Midbrain (tissue), 1 donor: ENCODE measurements at places on chromosomes 16 and 17.

DNA sequence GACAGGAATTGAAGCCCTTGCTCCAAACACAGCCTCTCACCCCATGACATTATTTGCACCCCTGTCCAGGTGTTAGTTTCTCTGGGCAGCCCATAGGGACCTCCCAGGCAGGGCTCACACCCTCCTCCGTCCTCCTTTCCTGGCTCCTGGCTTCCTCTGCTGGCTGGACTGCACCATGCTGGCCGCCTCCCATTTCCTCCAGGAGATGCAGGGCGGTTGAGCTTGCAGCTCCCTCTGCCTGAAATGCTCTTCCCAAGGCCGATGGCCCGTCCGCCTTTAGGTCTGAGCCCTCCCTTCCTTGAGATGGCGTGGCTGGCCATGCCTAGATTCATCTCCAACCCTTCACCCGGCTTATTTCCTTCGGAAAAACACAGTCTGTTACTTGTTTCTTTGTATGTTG, 334.8 kb downstream of the SNX29 start:
- DNase-seq, result no peak

DNA sequence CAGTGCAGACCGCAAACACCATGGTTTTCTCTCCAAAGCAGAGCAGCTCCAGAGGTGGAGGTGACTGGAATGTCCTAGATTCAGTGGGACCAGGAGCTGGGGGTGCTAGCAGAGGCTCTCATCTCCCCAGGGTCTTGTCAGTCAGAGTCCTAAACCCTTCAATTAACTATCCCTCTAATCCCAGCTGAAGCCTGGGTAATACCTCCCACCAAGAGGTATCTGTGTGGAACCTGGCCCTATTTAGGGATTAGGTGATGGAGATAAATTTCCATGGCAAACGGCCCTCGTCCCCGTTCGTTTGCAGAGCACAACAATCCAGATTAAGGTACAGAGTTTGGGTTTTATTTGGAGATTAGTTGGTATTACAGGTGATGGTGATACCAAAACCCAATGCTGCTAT, 1.8 kb downstream of the SEBOX start:
- DNase-seq, result no peak

GRCh38 chr16:48435906-48436305, 50.7 kb upstream of the SIAH1 start:
- DNase-seq, result peak; percentile 17

DNA sequence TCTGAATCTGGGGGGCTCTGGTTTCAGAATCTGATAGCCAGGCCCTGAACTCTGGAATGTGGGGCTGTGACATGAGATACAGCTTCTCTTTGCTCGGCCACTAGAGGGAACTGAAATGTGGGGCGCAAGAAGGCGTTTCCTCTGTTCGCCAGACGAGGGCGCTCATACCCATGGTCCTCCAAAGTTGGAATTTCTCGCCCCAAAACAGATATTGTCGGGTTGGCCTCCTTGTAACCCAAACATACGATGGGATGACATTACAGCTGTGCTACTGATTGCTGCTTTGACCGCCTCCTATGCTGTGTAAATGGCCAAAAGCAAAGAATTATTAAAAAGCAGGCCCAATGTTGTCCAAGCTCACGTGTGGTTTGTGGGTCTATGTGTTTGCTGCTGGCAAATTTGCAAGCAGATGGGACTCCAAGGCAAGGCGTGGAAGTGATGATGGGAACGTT, 13.1 kb upstream of the MSI2 start:
- peak; percentile 44 for DNase-seq

- peak; percentile 93 for DNase-seq
These were observed 3.5 kb upstream of the RPL13 start for GRCh38 chr16:89556750-89557689.

DNA sequence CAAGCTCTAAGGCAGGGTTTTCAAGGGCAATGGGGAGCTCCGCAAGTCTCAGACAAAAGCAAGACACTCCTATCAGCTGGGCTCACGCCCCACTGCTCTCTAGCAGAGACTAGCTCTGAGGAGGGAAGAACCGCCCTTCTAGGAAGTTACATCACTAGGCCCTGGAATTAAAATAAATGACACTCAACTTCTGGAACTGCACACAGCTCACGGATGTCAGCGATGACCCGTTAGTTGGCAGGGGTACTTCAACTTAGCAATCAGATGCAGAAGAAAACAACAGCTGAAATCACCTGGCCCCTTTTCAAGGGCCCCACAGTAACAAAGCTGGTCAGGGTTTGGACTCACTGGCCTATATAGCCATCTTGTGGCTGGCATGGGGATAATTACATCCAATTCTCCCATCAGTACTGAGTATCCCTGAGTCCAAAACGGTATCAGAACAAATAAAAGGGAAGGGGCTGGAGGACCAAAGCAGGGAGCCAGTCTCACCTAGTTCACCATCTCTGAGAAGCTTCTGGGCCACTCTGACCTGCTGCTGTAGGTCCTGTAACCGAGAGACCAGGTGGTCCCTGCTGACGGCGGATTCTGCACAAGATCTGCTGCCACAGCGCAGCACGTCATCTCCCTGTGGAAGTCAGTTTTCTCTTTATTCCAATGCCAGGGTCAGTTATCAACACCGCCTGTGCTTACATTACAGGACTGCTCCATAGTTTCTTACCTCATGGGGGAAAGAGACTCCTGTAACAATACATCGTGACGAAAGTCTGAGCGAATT, 22.2 kb downstream of the SERPINF1 start:
- DNase-seq, result no peak

DNA sequence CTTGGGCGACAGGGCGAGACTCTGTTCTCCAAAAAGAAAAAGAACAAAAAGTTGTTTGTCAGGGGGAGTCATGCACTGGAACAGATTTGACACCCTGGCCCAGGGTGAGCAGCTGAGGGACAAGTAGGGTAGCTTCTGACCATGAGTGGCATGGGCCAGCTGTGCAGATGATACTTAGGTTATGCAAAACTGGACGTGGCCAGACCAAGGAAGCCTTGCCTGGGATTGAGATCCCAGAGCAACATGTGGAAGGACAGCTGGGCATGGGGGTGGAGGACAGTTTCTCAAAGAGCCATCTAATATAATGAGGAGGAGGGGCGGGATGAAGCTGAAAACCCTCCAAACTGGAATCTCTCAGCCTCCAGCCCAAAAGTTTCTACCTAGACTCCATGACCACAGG, 19.6 kb upstream of the SLC35B1 start:
- DNase-seq, result no peak

DNA sequence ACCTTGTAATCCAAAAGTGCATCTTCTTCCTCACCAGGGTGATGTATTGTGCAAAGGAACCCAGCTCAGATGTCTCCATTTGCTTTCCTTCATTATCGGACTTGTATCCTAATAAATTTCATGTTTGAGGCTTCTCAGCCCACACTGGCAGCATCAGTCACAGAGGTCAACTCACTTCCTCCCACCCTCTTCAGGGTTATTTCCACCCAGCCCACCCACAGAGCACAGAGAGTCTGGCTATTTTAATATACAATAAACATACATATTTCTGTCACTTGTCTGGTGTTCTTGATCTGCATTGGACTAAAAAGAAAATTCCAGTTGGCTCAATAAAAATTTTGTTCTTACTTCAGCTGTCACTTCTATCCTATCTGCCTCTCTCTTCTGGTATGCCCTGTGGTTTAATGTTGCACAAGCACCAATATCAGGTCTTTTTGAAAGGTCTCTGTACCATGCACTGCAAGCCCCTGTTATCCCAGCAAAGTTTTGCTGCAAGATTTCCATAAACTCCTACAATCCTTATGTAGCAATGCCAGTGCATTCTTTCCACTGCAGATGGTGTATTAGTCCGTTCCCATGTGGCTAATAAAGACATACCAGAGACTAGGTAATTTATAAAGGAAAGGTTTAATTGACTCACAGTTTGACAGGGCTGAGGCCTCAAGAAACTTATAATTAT, 201.8 kb downstream of the CDH11 start:
- DNase-seq, result no peak

GRCh38 chr16:8972843-8973586, 9.3 kb upstream of the USP7 start:
- no peak for DNase-seq

DNA sequence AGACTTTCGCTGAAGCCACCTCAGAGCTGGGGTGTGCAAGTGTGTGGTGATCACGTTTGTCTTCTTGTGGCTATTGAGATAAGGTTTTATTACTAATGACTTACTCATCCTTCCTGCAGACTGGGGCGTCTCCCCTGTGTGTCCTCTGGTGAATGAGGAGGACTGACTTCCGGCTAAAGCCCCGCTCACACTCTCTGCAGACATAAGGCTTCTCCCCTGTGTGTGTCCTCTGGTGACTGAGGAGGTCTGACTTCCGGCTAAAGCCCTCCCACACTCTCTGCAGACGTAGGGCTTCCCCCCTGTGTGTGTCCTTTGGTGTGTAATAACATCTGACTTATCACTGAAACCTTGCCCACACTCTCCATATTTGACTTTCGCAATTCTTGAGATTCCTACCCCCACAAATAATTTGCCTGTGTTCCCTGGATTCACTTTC, 19.4 kb downstream of the PRDM7 start:
- no peak for DNase-seq

DNA sequence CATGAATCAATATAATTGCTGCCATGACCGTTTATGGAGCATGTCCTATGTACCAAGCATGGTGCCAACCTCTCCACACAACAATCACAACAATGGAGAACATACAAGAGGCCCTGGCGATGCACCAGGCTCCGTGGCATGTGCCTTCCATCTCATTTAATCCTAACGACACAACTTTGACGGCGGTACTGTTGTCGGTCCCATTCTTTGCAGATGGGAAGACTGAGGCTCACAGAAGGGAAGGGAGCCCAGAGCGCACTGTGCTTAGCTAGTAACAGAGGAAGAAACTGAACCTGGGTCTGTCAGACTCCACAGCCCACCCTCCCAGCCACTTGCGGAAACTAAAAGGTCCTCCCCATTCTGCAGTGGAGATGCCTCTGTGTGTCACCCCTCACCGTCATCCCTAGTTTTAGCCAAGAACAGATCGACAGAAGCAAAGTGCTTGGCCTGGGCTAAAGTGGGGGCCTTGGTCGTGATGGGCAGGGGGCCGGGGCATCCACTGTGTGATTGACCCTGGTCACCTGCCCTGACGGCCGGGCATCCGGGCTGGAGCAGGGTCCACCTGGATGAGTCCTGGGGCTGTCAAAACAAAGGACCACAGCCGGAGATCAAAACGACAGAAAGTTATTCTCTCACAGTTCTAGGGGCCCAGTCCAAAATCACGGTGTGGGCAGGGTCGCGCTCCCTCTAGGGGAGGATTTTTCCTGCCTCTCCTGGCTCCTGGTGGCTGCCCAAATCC, 183.9 kb downstream of the C16orf95 start:
- no peak for DNase-seq

DNA sequence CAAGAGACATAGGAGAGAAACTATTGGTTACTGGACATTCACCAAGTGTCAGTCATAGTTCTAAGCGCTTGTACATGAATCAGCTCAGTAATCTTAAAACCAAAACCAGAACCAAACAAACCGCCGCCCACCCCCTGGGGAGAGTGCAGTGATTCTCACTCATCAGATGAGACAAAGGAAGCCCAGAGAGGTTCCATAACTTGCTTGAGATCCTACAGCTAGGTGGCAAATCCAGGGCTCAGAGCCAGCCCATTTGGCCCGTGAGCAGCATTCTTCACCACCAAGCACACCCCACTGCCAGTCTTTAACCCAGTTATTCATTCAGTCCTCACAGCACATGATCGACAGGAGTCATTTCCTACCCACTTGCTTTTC, 37.2 kb upstream of the RGS9 start:
- no peak for DNase-seq

DNA sequence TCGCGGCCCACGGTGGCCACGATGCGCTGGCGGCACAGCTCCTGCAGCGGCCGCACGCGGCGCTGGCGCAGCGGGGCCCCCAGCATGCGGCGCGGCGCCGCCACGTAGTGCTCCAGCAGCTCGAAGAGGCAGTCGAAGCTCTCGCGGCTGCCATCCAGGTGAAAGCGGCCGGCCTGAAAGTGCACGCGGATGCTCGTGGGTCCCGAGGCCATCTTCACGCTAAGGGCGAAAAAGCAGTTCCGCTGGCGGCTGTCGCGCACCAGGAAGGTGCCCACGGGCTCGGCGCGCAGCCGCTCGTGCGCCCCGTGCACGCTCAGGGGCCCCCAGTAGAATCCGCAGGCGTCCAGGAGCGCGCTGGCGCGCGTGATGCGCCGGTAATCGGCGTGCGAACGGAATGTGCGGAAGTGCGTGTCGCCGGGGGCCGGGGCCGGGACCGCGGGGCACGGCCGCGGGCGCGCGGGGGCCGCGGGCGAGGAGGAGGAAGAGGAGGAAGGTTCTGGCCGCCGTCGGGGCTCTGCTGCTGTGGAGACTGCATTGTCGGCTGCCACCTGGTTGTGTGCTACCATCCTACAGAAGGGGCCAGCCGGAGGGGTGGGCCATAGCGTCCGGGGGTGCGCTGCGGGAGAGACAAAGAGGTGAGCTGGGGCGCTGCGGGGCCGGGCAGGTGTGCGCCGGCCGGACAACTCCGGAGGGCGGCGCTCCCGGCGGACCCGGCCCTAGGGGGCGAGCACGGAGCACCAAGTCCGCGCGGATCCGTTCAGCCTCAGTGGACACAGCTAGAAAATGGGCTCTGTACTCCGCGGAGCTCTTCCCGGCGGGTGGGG, 879 bp downstream of the SOCS1 start:
- no peak for DNase-seq

DNA sequence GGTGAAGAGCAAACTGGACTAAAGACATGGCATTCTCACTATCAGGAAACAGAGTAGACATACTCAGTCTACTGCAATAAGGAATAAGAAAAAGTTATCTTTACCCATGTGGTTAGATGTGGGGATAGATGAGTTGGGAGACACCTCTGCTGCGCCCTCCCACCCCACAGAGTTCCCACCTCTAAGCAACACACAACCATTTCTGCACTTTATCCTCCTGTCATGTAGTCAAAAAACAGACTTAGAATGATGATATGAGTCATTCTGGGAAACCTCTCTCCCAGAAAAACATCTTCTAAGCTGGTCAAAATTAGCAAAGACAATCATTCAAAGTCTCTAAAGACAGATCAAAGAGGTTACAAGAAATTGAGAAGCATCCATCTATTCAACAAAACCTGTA, 94.9 kb downstream of the CACNG1 start:
- DNase-seq, result no peak

DNA sequence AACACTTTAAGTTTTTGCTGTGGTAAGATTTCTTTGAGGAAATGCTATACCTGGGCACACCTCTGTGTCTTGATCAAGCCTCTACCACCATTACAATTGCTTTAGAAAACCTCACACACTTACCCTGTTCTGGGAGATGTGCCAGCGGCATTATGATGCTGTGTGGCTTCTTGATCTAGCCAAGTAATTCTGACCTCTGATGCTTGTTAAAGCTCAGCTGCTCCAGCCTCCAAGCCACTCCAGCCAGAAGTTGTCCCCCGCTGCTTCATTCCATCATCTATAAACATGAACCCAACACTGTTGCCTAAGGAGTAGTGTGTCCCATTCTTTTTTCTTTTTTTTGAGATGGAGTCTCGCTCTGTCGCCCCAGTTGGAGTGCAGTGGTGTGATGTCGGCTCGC, 60.1 kb downstream of the CYLD start:
- no peak for DNase-seq

GRCh38 chr17:77106874-77107358, 33.9 kb upstream of the SEC14L1 start:
- no peak for DNase-seq
